ENCODE measurements at places on chromosomes 7 and 10. TPM values are rescaled to one million over a fixed set of nuclear protein-coding genes. Genes with fewer than 3 reads are reported as not detected.

GRCh38 chr7:50272808-50273207, 31.7 kb upstream of the IKZF1 start:
- no peak for DNase-seq

DNA sequence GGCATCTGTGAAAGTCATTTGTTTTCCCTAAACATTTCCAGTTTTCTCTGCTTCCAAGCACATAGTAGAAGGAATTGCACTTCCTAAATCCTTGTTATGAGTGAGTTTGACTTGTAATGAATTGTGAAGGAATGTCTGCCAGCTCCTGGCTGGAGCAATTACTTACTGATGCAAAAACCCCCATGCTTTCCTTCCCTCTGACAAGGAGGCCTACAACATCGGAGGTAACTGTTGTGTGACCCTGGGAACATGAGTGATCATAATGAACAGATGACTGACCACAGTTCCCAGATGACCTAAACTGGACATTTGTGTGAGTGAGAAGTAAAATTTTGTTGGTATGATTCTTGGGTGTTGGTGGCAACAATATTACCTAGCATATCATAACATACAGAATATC, 21.4 kb upstream of the CPVL start:
- no peak for DNase-seq

- no peak for DNase-seq
These were observed 248.2 kb downstream of the TCERG1L start for GRCh38 chr10:131063311-131063710.

GRCh38 chr10:61592581-61592980, 70.1 kb upstream of the CABCOCO1 start:
- DNase-seq: no peak

DNA sequence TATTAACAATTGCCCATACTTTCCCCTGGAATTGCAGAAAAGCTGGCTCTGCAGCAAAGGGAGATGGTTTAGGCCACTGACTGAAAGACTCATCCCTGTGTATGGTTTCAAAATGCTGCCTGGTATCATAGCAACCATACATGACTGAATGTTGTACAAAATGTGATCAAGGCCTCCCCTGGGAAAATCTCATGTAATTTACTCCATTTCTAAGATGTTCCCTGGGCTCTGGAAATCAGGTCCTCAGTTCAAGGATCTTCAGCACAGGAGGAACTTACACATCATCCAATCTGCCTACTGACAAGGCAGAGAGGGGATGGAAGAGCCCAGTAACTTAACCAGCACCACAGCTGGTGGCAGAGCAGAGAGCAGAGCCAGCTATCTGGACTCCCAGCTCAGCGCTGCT, 111.8 kb downstream of the JAZF1 start:
- no peak for DNase-seq

DNA sequence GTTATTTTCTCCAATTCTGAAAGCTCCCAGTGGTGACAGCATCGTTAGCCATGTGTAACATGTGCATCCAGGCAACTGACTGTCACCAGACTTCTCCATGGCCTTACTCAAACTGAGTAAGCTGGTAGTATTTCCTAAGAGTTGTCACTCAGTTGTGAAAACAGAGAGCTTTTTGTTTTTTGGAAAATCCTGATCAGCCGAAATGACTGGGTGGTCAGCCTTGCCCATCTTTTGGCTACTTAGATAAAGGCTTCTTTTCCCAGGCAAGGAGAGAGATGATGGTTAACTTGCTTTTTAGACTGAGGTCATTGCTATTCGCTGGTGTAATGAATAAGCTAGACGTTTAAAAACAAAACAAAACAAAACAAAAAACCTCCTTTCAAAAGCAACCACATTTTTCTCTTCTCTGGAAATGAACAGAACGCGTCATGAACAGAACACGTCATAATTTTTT, 159.5 kb upstream of the KLF14 start:
- DNase-seq: no peak

DNA sequence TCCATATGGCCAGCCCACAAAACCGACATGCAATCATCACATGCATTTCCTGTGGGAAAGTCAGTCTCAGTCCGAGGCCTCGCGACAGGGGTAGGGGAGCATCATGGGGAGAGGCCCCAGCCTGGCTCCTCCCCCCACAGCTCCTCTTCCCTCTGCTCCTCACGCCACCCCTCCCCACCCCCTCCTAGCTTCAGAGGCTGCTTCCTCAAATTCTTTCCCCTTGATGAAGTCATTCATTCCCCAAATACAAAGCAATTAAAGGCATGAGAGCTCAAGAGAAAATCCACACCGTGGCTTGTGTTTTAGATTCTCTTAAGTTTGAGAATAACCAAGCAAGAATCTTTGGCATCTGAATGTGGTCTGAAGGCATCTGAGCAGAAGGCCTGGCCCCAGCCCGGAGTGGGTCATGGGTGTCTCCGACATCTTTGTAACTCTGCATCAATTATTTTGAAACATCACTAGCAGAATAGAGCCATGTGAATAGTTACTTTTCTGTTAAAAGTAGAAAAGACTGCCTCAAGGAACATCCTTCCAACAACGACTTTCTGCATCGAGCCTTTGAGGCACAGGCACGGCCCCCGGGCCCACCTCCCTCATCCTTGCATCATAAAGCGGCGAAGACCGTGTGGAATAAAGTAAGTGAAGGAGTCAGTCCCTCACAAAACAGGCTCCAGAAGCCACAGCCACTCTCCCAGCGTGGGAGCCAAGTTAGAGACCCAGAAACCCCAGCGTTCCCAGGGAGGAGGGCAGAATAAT, 90.9 kb downstream of the DIP2C start:
- no peak for DNase-seq

GRCh38 chr7:8261711-8262695, at the start of gene ICA1:
TSS of gene ICA1 (minus strand) at chr7:8262167. CDS start at chr7:8235926, 26,241 bp downstream.
- no peak for DNase-seq

DNA sequence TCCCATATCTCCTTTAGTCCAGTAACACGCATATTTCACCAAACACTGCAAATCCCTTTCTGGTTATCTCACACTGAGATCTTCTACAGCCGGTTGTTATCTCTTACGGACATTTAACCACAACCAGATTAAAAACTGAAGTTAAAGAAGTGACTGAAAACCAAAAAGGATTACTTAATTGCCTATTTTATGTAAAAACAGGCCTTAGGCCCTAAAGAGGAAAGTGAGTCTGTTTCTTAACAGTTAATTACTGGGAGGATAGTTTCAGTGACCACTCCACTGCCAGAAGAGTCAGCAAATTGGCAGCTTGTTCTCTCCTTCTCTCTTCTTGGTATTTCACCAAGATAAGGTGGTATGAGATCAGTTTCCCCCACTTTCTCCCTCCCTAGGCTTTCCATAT, 161.9 kb upstream of the MEOX2 start:
- DNase-seq: no peak

DNA sequence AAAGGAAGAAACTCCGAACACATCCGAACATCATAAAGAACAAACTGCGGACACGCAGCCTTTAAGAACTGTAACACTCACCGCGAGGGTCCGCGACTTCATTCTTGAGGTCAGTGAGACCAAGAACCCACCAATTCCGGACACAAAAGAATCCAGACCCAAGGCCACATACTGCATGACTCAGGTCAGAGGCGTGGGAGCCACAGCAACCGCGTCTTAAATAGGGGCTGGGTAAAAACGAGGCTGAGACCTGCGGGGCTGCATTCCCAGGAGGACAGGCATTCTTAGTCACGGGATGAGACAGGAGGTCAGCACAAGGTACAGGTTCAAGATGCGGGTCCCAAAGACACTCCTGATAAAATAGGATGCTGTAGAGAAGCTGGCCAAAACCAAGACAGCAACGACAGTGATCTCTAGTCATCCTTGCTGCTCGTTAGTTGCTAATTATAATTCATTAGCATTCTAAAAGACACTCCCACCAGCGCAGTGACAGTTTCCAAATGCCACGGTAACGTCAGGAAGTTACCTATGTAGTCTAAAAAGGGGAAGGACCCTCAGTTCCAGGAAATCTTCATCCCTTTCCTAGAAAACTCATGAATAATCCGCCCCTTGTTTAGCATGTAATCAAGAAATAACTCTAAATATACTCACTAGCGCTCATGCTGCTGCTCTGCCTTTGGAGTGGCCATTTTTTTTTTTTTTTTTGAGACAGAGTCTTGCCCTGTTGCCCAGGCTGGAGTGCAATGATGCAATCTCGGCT, 19.3 kb downstream of the AP5Z1 start:
- no peak for DNase-seq

- DNase-seq: no peak
These were observed 140.5 kb downstream of the FGFR2 start for GRCh38 chr10:121457729-121458128.

- DNase-seq: no peak
These were observed 954 bp downstream of the FSCN3 start for GRCh38 chr7:127594490-127594889.

DNA sequence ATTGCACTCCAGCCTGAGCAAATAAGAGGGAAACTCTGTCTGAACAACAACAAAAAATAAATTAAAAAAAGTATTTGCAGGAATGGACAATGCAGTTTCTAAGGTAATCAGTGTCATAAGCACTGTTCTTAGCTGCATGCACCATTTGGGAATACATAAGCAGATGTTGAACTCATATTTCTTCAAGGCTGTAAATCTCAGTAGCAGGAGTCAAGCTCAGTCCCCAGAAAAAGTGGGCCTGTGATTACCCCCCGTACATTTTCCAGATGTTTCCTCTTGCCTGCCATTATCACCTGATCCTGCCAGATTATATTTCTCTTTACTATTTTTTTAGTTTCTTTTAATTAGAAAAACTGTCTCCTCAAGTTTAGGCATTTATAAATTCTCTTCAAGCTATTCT, 667.6 kb upstream of the ANKRD30A start:
- no peak for DNase-seq

- DNase-seq: no peak
These were observed 86.7 kb downstream of the INPP5A start for GRCh38 chr10:132624061-132624846.

- no peak for DNase-seq
These were observed 27.8 kb downstream of the SMURF1 start for GRCh38 chr7:99116144-99116543.

DNA sequence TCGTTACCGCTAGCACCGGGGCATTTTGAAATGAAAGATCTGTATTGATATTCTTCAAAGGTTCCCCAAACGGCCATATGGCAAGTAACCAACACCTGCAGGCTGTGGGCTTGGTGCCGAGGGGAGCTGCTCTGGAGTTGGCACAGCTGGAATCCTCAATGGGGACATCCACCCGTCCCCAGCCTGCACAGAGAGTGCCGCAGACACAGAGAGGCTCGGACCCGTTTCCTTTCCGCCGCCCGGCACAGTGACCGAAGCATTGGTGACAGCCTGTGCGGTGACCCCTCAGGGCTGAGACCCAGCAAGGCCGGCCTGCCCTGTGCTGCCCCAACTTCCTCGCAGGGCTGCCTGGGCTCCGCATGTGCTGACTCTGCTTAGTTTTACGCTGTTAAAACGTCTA, 4.5 kb downstream of the CFAP46 start:
- DNase-seq: no peak

- DNase-seq: no peak
These were observed 66.6 kb downstream of the PCLO start for GRCh38 chr7:83096065-83096580.

- DNase-seq: no peak
These were observed 206.1 kb upstream of the NPSR1 start for GRCh38 chr7:34451923-34452322.

- DNase-seq: no peak
These were observed 158.3 kb upstream of the IGFBP3 start for GRCh38 chr7:46079421-46079820.

DNA sequence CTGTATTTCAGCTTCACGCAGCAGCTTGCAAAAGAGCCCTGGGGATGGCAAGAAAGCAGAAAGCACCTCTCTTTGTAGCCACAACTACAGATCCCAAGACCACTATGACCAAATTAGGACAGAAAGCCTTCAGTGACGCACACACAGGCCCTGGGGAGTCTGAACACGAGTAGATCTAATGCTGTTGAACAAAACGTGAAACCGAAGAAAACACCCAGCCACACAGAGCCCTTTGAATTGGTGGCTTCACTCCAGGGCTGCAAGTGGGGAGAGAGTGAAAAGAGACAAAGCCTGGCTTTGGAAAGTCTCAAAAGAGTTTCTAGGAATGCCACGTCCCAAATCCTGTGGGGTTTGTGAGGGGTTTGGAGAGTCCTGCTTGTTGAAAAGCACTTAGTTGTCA, 28.4 kb downstream of the PLXNA4 start:
- no peak for DNase-seq

DNA sequence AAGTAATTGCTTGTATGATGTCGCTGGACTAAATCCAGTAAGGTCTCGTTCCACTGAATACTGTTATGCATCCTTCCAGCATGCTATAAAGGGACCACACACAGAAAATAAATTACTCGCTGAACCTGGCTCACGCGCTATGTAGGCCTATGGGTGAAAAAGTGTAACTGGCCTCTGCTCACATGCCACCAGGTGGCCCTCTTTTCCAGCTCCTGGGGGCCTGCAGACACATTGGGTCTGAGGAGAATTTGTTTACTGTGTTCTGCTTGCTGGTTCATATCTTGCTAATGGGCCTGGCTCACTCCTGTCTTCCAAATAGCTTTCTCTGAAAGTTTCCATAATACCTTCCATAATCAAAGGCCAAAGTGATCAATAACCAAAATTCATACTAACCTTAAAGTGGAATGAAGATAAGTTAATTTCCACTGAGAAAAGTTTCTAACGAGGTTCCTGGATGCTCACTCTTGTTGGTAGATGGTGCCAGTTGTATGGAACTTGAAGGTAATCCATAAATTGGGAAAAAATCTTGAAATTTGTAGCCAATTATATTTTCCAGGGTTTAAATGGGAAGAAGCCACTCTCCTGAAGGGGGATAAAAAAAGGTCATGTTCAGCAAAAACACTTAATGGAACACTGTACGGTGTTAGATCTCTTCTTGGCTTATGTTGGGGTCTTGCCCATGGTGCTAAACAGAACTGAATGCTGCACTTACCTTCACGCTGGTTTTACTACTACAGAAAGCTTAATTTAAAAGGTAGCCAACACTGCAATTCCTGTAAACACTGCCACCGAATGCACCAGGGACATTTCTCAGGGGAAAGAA, 27.0 kb upstream of the ZPBP start:
- no peak for DNase-seq

DNA sequence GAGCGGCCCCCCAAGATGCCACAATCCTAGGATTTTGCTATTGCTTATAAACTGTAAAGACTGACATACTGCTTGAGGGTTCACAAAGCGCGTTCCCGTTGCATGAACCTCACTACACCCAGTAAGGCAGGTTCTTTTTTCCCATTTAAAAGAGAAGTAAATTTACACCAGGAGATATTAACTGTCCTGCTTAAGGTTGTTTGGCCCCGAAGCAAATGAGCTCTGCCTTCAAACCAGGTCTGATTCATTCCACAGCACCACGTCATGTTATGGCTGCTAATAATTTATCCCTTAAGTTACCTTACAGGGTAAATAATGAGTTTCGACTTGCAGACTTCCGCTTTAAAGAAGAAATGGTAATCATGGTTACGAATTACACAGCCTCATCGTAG, 559 bp upstream of the FKBP14 start:
- DNase-seq: no peak

- DNase-seq: no peak
These were observed 306.2 kb downstream of the GPR37 start for GRCh38 chr7:124459101-124460055.

Gene SORCS3
- total RNA-seq: not detected

Gene ATG9B
- total RNA-seq: 5.3 TPM

Gene HTRA1
- total RNA-seq: 0.30 TPM

Gene FAM25C
- not detected for total RNA-seq

Gene SUGCT
- 0.68 TPM for total RNA-seq

Gene NME8
- not detected for total RNA-seq

Gene GPRIN2
- not detected for total RNA-seq

Gene ZNF722
- total RNA-seq: not detected

Gene SFRP5
- total RNA-seq: not detected

Gene STEAP2
- total RNA-seq: not detected

Gene LEP
- not detected for total RNA-seq

Gene PDZD7
- total RNA-seq: 0.65 TPM

Gene CYP3A7
- not detected for total RNA-seq

Gene WEE2
- total RNA-seq: not detected

Gene RELN
- not detected for total RNA-seq

Gene UFSP1
- total RNA-seq: 1.6 TPM
